Activated T-cell treated with anti-CD3 and anti-CD28 coated beads, Interleukin-2, amount 50 U/mL, for 72 hours (primary cell): ENCODE measurements at places on chromosomes 5 and 9.

DNA sequence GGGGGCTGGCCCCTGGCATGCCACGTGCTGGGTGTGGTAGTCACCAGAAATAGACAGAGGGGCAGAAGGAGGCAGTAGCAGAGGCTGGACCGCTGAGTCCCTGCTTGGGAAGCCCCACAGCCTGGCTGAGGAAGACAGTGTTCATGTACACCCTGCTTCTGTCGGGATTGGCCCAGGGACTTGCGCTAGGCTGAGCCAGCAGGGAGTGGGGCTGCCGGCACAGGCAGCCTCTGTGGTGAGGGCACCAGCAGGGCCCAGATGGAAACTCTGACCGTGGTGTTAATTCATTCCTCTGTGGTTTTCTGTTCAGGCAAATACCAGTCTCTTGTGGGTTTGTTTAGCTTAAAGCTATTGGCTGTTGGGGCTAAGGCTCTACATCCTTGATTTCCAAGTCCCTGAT is 108.6 kb upstream of the RAD23B start:
- peak; percentile 35 for DNase-seq

GRCh38 chr5:139707445-139708003 is 59.4 kb downstream of the CXXC5 start:
- no peak for DNase-seq

- DNase-seq, result no peak
Measured at GRCh38 chr9:37238122-37238521, 117.7 kb downstream of the ZCCHC7 start.

GRCh38 chr5:459562-460272 is 16.7 kb downstream of the EXOC3 start:
- DNase-seq, result no peak

DNA sequence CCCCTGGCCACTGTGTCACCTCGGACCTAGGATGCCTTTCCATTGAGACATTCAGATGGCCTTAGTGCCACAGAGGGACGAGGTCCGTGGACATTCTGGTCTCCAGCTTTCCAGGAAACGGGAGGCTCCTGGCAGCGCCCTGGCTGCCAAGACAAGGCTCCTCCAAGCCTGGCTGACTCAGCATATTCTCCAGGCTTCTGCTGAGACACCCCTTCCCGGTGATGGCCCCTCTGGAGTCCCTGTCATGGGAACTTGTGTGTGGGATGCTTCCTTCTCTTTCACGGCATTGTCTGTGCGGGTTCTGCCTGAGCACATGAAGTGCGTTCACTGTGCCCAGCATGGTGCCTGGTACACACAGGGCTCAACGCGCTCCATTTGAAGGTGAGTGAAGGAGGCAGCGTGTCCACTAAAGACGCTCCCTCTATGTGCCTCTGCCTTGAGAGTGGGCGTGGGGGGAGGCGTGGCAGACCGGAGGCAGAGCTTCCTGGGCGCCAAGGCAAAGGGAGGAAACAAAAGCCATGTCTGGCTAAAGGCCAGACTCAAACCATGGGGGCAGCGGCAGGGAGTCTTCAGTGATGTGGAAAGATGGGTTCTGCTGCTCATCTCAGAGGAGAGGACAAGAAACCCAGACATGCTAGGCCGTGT is 46.4 kb upstream of the PRRC2B start:
- DNase-seq, result no peak
